Right lobe of liver (tissue), 6 donors: ENCODE measurements at places on chromosomes 1 and 21. TPM values are rescaled to one million over a fixed set of nuclear protein-coding genes. Genes with fewer than 3 reads are reported as not detected.

- no peaks in the 10 kb centered on the region for H3K36me3 ChIP-seq
- H3K4me1 ChIP-seq, result no peaks in the 10 kb centered on the region
- no peak for DNase-seq
- no peaks in the 10 kb centered on the region for H3K27me3 ChIP-seq
Measured at GRCh38 chr1:216064643-216065042, 358.6 kb downstream of the USH2A start.

DNA sequence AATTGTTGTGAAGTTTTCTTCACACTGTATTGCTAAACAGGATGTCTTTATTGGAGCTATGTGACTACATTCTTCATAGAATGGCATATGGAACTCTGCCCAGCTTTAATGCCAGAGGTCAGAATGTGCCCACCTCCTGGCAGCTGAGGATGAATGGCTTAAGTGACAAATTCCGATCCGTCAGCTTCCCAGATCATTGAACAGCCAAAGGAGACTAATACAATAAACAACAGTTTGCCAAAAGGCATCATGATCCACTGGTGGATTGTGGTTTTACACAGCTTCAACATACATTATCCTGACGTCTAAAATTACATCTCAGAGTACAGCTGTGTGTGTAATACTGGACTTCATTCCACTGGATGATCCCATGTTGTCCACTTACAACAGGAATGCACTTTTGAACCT lies 68.7 kb upstream of the C1orf105 start:
- H3K27ac ChIP-seq, result no peak overlapping the region
- no peaks in the 10 kb centered on the region for H3K27me3 ChIP-seq
- no peaks in the 10 kb centered on the region for H3K4me1 ChIP-seq
- no peaks in the 10 kb centered on the region for H3K36me3 ChIP-seq
- DNase-seq, result no peak

GRCh38 chr1:45846931-45847330 lies 43.5 kb downstream of the MAST2 start:
- no peaks in the 10 kb centered on the region for H3K27me3 ChIP-seq
- no peaks in the 10 kb centered on the region for H3K4me1 ChIP-seq
- no peak overlapping the region for H3K27ac ChIP-seq
- H3K36me3 ChIP-seq, result no peaks in the 10 kb centered on the region
- DNase-seq, result no peak
- H3K4me3 ChIP-seq, result no peak overlapping the region

DNA sequence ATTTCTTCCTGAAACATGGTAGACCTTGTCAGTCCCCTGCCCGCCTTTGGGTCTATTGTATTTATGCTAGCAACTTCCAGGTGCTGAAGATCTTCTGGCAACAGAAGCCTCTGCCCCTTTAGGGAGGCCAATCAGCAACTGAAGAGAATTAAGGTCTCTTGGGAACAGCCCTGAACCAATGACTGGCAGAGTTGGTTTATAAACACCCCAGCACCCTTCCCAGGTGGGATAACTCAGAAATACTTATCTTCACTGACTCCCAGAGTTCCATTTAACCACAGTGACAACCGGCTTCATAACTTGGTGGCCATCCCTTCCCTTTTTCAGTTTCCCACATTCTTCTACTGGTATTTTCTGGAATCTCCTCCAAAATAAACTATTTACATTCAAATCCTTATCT lies 27.2 kb upstream of the TMCO1 start:
- no peak overlapping the region for H3K4me3 ChIP-seq
- no peak for DNase-seq
- H3K36me3 ChIP-seq, result no peaks in the 10 kb centered on the region
- no peaks in the 10 kb centered on the region for H3K27me3 ChIP-seq
- no peak overlapping the region for H3K27ac ChIP-seq

The PTPN22 gene
- total RNA-seq, result 1.6 TPM

The GIPC2 gene
- total RNA-seq, result 6.4 TPM

The UFC1 gene
- 37.7 TPM for total RNA-seq
